ENCODE measurements at places on chromosomes 4 and X.

- no peak for DNase-seq
Measured at GRCh38 chrX:23344904-23345271, 10.2 kb downstream of the PTCHD1 start.

GRCh38 chr4:120452001-120452400 is 385.4 kb upstream of the MAD2L1 start:
- DNase-seq, result no peak

GRCh38 chrX:2677764-2678163 is 13.3 kb upstream of the CD99 start:
- DNase-seq, result no peak

GRCh38 chr4:2924765-2925301 is 38.4 kb downstream of the NOP14 start:
- DNase-seq, result no peak

GRCh38 chrX:154779261-154779660 is 16.6 kb downstream of the DKC1 start:
- DNase-seq, result no peak

GRCh38 chr4:84218031-84218430 is 281.1 kb downstream of the NKX6-1 start:
- no peak for DNase-seq

GRCh38 chrX:8377041-8377440 is 87.6 kb upstream of the VCX3B start:
- no peak for DNase-seq

GRCh38 chrX:6021316-6022091 is 207.2 kb downstream of the NLGN4X start:
- peak; percentile 69 for DNase-seq

DNA sequence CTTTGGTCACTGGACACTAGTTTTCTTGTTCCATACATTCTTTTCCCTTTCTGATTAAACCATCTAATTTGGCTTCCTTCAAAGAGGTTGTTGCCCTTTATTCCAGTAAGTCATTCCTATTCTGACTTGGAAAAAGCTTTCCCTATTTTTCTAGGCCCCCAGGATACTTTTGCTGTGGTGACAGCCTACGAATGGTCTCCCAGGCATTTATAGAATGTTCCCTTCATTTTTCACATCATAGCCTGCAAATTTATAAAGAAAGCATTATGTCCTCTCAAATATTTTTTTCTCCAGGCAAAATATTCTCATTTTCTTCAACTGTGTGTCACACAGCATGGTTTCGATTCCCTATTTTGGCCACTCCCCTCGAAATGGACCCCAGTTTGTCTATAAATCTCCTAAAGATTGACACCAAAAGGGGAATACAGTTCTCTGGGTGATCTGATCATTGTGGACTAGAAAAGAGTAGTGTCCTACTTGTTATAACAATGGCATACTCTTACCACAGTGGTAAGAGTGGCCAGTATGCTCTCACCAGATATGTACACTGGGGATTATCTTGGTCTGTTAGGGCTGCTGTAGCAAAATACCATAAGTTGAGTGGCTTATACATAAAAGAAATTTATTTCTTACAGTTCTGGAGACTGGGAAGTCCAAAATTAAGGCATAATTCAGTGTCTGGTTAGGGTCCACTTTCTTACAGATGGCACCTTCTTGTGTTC is 41.5 kb upstream of the BMP2K start:
- DNase-seq, result no peak

GRCh38 chrX:129693354-129693753 is 38.6 kb upstream of the APLN start:
- no peak for DNase-seq

- DNase-seq, result no peak
Measured at GRCh38 chrX:34279866-34280560, 147.9 kb upstream of the FAM47A start.

DNA sequence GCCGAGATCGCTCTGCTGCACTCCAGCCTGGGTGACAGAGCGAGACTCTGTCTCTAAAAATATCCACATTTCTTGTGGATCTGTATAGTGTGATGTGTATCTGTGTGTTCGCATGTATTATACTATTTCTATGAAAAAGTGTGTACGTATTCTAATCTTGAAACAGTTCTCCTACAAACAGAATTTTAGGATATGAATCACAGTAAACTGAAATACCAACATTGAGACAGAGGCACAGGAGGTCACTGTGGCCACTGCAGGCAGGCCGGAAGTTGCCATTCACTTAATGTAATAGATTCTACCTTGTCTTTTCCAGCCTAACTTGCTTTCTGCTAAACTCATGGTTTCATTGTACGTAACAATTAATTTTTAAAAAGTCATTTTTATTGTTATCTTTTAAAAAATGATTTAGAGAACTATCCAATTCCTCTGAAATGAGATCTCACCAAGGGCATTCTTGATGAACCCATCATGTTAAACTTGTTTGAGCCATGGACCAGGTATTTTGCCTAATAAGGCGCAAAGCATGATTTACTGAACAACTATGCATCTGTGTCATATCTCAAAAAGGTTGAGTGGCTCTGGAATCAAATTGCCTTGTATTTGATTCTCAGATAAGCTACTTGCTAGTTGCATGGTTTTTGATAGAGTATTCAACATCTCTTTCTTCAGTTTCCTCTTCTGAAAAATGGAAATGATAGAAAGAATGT is 154.9 kb upstream of the GYPA start:
- DNase-seq, result no peak

- no peak for DNase-seq
Measured at GRCh38 chrX:20433388-20433775, 166.7 kb upstream of the RPS6KA3 start.

GRCh38 chr4:147809211-147809610 is 77.3 kb downstream of the ARHGAP10 start:
- no peak for DNase-seq

GRCh38 chr4:181548873-181549575 is 694.2 kb upstream of the TENM3 start:
- DNase-seq, result no peak

All from NCI-H1417 (cell line).